ENCODE measurements at places on chromosomes 1 and 21. TPM values are rescaled to one million over a fixed set of nuclear protein-coding genes. Genes with fewer than 3 reads are reported as not detected.

The SPRR4 gene
- total RNA-seq: not detected

The CEP104 gene
- total RNA-seq: 46.1 TPM

The VAV3 gene
- 2.3 TPM for total RNA-seq

The GNAT2 gene
- not detected for total RNA-seq

The RPE65 gene
- total RNA-seq: not detected

Data from heart left ventricle (tissue), 16 donors.